ENCODE measurements at places on chromosomes 6 and 20.

DNA sequence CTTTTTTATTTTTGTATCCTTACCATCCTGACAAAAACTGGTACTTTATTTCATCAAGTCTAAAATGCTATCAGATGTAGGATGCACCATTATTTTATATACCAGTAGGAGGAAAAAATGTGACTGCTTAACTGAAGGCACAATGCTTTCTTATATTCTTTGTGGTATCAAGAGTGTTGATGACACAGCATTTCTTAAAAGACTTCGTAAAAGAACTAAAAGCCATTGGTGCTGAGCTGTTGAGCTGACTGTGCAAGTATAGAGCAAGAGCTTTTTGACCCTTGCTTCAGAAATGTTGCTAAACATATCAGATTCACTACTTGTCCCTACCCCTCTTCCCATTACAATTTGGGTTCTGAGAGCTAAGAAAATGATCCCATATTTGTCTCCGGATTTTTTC is 17.5 kb downstream of the SF3B5 start:
- no peak for DNase-seq

- DNase-seq, result no peak
These were observed 81.6 kb upstream of the MPC1 start for GRCh38 chr6:166464068-166465002.

DNA sequence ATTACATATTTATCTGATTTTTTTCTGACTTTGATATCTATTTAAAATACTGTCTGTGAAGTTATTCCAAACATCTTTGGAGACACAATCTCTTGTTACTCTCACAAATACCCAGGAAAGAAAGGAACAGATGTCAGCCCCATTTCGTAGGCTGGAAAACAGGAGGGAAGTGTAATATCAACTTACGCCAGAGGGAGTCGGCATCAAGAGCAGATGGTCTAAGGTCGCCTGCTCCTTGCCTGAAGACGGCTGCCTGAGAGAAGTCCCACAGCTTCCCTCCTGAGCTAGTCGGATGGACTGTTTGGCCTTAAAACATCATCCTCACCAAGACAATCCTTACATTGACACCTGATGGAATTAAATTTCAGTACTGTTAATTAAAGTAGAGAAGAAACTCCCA is 13.4 kb downstream of the CST7 start:
- no peak for DNase-seq

DNA sequence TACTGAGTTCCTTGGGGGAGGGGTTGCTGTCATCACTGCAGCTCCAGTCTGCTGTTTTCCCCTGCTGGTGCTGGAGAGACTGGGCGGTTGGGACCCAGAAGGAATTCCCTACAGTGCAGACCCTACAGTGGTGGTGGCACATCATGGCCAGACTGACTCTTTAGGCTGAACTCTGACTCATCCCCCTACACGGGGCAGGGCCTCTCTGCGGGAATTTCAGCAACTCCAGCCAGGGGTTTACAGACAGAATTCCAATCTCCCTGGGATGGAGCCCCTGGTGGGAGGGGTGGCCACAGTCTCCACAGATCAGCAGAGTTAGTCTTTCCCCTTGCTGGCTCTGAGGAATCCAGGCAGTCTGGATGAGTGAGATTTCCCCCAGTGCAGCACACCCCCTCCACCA is 46.9 kb upstream of the MAPK13 start:
- no peak for DNase-seq

GRCh38 chr6:21414065-21414464 is 179.5 kb upstream of the SOX4 start:
- no peak for DNase-seq

- DNase-seq, result no peak
These were observed 108.9 kb downstream of the THEMIS start for GRCh38 chr6:127791779-127792528.

GRCh38 chr6:71810880-71811279 is 75.5 kb upstream of the RIMS1 start:
- no peak for DNase-seq

DNA sequence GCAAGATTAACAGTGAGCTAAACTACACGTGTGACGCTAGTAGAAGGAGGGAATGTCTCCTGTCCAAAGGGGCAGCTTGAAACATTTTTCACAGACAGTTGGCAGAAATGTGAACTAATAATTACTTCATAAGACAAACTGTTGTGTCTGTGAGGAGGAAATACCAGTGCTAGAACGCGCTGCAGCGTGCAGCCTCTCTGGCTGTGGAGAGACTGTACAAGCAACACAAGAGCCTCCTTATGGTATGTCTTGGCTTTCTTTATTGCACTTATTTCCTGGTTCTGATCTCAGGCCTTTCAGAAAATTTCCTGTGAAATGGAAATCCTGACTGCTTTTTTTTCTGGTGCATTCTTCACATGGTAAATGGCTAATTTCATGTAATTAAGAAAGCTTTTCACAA is 25.3 kb upstream of the TIAM2 start:
- DNase-seq, result no peak

DNA sequence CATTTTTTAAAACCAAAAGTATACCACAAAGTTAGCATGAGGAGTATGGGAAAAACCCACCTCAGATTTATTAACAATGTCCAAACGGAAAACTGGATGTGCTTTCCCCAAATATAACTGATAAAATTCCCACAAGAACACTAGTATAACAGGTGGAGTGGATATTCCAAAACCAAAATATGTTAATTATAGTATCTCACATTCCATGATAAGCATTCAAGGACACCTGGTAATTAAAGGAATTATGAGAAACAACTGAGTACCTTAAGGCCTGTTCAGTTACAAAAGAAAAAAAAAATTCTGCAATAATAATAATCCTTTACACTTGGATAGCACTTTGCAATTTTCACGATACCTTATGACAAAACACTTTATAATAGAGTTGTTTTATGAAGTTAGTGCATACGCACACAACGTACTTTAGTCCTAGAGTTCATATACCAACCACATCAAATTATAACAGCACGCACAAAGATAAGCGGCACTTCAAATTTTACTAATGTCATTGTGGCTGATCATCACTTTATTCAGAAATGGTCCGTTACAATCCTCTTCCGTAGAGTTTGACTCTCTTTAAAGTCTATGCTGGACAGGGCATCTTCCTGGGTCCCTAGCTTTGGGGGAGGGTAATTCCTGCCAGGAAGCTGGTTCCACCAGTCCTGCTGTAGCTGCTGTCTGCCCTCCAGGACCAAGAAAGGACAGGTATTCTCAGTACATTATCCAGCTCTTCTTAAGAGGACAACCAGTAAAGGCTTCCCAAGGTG is 1.7 kb downstream of the CDK19 start:
- peak; percentile 33 for DNase-seq

- no peak for DNase-seq
These were observed 7.8 kb upstream of the DLL1 start for GRCh38 chr6:170298688-170299087.
